ENCODE measurements at places on chromosomes 2 and 18.

DNA sequence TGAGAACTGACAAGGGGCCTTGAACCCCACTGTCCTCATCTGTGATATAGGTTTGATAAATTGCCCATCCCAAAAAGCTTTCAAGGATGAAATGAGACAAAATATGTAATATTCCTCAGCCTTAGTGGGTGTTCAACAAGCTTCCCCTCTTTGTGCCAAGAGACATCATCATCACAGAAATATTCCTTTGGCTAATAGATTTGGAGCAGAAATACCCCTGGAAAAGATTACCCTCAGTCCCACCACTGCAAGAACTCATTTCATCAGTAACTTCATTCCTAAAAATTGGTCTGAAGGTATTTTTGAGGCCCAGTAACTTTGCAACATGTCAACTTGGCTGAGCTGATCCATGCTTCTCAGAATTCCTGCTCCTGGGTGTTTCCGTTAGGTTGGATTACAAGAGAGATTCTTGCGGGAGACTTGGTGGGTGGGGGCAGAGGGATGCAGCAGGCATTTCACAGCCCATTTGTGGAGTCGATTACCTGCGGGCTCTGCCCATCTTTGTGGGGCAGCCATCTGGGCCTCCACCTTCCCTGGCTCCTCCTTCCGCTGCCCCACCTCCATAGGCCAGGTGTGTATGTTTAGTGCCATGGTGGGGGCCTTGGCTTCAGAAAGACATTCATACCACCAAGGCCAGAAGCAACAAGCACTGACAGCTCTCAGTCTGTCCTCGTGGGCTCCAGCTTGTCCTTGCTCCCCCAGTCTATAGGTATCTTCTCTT lies 263.9 kb downstream of the GLI2 start:
- DNase-seq, result no peak

GRCh38 chr2:166088634-166089033 lies 39.2 kb downstream of the SCN1A start:
- DNase-seq, result no peak

DNA sequence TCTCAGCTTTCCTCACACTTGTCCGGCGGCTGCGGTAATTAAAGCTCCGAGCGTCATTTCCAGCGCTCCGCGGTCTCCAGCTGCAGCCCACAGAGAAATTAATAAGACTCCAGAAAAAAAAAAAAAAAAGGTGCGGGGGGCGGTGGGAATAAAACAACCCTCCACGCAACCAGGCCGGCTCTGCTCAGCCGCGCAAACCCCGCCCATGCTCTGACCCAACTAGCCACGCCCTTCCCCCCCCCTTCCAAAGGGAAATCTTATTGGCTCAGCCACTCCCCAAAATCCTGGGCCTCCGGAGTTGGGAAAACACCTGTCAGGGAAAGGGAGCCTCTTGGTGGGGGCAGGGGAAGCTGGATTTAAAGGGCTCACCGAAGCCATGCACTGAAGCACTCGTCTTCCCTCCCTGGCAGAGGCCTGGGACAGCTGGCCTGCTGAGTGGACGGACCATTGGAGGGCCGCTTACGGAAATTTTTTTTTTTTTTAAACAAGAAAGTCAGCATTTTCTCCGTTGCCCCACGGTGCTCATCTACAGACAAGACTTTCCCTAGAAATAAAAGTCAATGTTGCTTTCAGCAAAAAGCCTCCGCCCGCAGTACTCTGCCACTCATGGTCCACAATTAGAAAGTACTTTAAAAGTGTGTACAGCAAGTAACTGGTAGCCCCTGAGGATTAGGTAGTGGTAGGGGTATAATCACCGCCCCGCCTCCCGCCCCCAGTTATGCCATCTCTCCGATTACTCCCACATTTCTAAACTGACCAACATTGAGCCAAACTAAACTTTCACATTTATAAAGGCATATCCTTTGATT lies 674 bp upstream of the ERBB4 start:
- DNase-seq, result no peak

- DNase-seq, result no peak
These were observed 34.1 kb downstream of the RAPH1 start for GRCh38 chr2:203500951-203501350.

DNA sequence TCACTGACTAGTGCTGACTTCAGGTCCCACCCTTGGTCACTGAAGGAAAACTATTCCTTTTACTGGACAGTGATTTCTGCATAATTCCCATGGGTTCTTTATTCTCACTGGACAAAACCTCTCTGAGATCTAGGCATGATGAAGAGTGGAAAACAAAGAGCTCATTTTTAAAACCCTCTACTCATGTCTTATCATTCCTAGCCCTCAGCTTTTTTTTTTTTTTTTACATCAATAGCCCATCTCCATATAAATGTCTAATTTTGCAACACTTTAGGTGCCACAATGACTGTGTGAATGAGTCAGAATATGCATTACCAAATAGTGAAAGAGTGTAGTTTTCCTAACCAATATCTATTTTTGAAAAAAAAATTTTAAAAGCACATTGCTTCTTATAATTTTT lies 74.8 kb downstream of the TCF4 start:
- no peak for DNase-seq

DNA sequence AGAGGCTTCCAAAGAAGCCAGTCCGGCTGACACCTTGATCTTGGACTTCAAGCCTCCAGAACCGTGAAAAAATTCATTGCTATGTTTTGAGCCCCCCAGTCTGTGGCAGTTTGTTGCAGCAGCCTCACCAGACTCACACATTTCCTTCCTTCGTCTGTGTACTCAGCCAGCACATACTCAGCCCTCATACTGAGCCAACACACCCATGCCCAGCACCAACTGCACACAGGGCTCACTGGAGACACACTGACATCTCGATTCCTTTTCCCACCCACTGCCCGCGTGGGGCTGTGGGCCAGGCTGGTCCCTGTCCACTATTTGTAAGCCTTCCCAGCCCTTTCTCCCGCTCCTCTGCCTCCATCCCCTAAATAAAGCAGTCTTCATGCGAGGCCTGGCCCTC lies 24.1 kb upstream of the NMUR1 start:
- DNase-seq, result no peak

DNA sequence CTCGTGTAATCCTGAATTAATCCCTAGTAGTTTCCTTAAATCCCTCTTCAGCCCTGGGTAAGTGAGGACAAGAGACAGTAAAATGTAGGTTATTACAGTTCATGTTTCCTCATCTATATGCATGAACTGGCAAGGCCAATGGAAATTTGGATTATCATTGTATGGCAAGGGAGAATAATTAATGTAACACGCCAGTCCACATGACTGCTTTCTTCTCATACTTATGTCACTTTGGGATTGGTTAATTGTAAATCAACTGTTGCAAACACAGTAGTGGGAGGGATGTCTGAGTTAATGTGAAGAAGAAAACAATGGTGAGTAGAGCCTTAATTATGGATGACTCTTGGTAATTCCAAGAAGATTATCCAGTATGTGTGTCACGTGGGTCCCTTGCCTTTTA lies 1.7 kb upstream of the SERPINB7 start:
- DNase-seq, result no peak

GRCh38 chr18:37460604-37461003 lies 105.0 kb downstream of the CELF4 start:
- no peak for DNase-seq

- no peak for DNase-seq
These were observed 57.8 kb downstream of the ITGB1BP1 start for GRCh38 chr2:9365498-9366019.

DNA sequence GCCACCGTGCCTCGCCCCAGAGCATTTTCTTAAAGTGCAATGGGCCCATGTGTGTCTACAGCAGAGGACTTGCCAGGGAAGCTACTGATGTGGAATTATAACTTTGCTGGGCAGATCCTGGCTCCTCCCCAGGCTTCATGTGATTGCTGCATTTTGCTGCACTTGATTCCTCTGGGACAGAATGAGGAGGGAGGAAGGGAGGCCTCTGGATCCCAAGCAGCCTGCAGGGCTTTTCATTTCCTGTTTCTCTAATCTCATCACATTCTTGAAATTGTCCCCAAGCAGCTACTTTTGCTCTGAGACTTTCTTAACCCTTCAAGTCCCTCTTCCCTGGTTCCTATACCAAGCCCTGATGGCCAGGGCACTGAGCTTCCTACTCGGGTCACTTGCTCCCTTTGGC lies 134.4 kb upstream of the SEC11C start:
- no peak for DNase-seq

- DNase-seq, result peak; percentile 29
These were observed 472 bp upstream of the PLEKHM3 start for GRCh38 chr2:208025814-208026184.

DNA sequence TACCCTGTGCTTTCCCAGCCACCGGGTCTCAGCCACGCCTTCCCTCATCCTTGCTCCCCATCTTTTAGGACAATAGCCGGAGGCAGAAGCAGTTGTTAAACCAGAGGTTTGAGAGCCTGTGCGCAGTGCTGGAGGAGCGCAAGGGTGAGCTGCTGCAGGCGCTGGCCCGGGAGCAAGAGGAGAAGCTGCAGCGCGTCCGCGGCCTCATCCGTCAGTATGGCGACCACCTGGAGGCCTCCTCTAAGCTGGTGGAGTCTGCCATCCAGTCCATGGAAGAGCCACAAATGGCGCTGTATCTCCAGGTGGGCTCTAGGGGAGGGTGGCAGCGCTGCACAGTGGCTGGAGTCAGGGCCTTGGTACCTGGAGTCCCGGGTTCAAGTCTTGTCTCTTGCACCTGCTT lies 2.7 kb downstream of the UCN start:
- DNase-seq, result no peak

DNA sequence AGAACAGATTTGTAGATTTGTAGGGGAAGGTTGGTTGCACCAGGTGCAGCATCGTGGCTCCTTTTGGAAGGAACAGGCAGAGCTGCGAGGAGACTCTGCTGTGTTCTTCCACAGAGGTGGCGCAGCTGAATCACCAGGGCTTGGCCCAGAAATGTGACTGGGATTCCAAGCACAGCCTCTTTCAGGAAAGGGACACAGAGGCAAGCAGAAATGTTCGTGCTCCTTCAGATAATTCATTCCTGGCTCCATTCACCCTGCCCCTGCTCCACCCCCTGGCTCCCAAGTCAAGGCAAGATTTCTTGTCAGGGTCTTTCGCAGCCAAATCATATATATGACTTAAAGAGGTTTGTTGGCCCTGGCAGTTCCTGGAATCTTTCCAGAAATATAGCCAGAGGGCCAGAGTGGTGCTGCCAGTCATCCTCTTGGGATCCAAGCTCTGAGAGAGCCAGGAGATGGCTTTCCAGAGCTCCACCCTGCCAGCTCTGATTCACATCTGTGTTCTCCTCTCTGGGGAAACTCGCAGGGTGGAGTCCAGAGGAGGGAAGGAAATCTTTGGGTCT lies 203.9 kb upstream of the TANK start:
- no peak for DNase-seq

DNA sequence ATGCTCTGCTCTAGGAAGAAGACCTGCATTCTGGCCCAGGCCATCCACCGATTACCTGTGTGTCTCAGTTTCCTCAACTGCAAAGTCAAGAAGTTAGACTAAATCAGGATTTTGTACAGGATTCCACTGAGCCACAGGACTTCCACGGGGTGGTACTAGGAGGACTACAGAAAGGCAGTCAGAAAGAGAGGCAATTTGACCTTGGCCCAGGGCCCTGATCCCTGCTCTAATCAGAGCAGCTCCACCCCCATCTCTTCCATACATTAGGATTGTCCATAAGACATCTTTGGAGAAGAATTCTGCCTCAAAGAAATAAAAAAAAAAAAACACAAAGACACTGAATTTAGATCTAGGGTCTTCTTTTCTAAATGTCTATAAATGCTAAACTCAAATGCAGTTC lies 52.8 kb upstream of the TSPYL6 start:
- DNase-seq, result no peak

GRCh38 chr2:187051350-187051749 lies 202.4 kb upstream of the ZSWIM2 start:
- no peak for DNase-seq

GRCh38 chr2:109098251-109098920 lies 30.6 kb upstream of the SH3RF3 start:
- no peak for DNase-seq

GRCh38 chr18:23740105-23740830 lies 51.0 kb downstream of the LAMA3 start:
- DNase-seq, result no peak

- DNase-seq, result no peak
These were observed 68.8 kb upstream of the SPTBN1 start for GRCh38 chr2:54387059-54387991.

- no peak for DNase-seq
These were observed 267.3 kb upstream of the MC4R start for GRCh38 chr18:60639836-60640235.

GRCh38 chr18:63292831-63293683 lies 26.5 kb downstream of the BCL2 start:
- peak; percentile 39 for DNase-seq

- peak; percentile 55 for DNase-seq
These were observed 17.7 kb downstream of the CNDP1 start for GRCh38 chr18:74551936-74552555.

GRCh38 chr18:46867367-46868143 lies 49.8 kb downstream of the PIAS2 start:
- DNase-seq, result no peak

GRCh38 chr18:34909637-34910364 lies 131.4 kb upstream of the MAPRE2 start:
- DNase-seq, result no peak

DNA sequence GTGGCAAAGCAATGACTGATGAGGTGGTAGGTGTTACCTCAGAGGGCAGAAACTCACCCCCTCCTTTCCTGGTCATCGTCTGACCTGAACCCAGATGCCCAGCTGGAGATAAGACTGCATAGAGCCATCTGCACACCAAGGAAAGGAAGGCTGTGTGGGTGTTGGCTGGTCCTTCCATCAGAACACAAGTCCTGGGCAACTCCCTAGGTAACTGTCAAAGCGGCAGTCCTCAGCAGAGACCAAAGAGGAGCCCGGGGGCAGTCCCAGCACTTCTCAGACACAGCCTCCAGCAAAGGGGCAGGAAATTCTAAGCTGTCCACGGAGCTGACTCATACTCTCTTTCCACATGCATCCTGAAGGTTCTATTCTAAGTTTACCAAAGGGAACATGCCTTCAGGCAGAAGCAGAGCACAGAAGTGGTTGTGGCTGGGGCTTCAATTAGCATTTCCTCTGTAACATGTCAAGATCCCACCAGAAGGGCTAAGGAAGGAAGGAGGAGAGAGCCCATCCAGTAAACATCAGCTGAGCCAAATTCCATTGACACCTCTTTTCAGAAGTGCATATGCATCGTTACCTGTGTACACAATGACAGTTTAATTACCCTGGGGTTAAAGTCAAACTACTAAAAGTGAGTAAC lies 54.7 kb downstream of the SPRED2 start:
- no peak for DNase-seq

DNA sequence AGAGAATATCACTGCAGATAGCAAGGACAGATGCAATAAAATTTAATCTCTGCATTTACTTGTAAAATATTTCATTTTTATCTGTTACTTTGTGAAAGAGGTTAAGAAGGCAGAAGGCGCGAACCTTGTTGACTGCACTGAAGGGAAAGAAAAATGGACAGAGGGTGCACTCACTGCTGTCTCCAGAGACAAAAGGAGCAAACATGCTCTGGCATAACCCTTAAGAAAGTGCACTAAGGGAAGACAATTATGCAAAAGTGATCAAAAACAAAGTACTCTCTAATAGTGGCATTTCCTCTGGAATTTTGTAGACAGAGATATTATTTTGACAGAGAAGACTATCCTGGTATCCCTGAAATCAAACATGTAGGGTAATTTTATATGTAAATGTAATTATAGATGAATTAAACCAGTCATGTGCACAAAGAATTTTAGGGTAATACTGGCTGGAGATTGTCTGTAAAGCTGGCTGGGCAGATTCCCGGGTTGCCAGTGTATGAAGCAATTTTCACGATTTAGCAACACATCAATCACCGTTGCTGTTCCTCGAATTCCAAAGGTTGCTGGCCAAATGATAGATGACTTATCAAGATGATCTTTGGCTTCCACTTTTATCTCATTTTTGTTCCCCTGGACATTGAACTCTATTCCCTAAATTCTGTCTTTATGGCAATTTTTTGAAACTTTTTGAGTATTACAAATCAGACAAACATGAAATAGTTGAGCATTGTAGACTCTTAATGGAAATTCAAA lies 1176.9 kb downstream of the SUCLG1 start:
- no peak for DNase-seq

All from CD8-positive, alpha-beta T cell (primary cell).